Fibroblast of the conjunctiva (primary cell): ENCODE measurements at places on chromosomes 1 and 21.

- DNase-seq, result no peak
These were observed 29.5 kb upstream of the SLFNL1 start for GRCh38 chr1:41051022-41051421.

- DNase-seq, result no peak
These were observed 152.4 kb downstream of the GABPA start for GRCh38 chr21:25887166-25887565.

GRCh38 chr21:42093991-42094421 lies 22.9 kb downstream of the UMODL1 start:
- peak; percentile 34 for DNase-seq

- DNase-seq, result peak; percentile 55
These were observed 157.7 kb downstream of the TRIM33 start for GRCh38 chr1:114353262-114353661.

- DNase-seq, result peak; percentile 91
These were observed 633.5 kb downstream of the KIF26B start for GRCh38 chr1:245788269-245788668.

- DNase-seq, result no peak
These were observed 6.2 kb upstream of the FAM76A start for GRCh38 chr1:27719286-27720251.

DNA sequence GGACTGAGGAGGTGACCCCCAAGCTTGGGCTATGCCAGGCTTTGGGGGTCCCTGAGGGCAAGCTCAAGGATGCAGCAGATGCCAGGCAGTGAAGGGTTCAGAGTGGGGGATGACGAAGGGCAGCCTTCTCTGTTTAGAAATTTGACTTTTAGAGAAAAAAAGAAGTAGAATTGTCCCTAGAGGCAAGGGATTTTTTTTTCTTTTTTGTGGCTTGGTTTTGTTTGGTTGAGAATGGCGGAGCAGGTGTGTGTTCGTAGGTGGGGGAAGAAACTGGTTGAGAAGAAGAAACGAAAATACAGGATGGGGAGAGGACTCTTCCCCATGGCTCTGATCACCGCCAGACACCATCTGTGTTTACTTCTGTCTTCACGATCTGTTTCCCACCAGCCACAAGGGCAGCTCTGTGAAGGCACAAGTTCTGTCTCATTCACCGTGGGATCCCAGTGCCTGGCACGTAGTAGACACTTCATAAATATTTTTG lies 8.2 kb downstream of the PLA2G5 start:
- DNase-seq, result no peak

DNA sequence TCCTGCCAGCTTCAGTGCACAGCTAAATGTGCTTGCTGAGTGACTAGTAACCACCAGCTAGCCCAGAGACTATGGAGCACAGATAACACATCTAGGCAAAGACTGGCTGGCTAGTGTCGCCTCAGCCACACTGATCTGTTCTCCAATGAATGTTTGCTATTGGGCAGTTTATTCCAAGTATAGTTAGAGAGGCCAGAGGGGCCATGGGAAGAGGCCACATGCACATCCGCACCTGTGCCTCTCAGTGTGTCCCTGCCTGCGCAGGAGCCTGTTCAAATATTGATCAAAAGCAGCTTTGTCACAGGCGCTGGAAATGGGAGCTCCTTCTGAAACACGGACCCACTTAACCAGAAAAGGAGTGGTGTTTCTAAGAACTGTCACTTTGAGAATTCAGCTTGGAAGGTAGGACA lies 51.3 kb upstream of the ATP1A1 start:
- DNase-seq, result no peak

DNA sequence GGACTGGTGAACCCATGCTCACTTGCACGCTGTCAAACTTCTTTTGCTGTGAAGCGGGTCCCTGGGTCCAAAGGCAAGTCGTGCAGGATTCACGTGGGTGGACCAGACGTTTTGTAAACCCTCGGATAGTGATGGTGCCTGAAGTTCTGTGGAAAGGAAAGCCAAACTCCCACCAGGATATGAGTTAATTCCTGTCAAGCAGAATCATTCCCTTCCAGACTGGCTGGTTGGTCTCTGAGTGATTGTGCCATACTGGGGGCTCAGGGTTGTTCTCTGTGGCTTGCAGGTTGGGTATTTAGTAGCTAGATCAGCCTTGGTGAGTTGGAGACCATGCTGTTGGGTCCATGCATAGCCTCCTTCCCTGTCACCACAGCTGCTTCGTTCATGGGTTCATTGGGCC lies 32.7 kb upstream of the IGSF5 start:
- DNase-seq, result no peak

DNA sequence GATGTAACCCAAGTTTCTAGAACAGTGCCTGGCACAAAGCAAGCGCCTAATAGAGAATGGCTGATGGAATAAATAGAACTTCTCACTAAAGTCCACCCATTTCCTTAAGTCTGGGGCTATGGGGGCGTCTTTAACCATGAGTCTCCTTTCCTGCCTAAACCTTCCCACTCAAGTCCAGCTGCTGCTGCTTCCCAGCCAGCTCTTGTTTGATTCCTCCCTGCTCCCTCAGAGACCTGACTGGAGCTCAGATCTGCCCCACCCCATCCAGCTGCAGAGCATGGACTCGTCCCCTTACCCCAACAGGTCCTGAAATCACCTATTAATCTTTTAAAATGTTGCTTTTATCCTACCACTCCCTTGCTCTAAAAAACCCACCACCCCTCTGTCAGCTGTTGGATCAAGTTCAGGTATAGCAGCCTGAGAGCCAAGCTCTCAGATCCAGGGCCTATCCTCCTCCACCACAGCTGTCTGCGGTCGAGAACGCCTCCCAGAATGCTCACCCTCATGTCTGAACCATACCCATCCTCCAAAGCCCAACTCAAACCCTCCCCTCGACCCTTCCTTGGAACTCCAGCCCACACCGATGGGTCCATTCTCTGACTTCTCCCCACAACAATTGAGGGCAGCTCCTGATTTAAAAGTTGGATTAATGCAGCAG lies 12.8 kb upstream of the GALNT2 start:
- DNase-seq, result no peak

GRCh38 chr1:27525296-27526272 lies 35.6 kb upstream of the WASF2 start:
- no peak for DNase-seq

GRCh38 chr1:247487057-247487456 lies 29.2 kb upstream of the OR2B11 start:
- no peak for DNase-seq

GRCh38 chr1:162248854-162249535 lies 127.7 kb downstream of the SPATA46 start:
- DNase-seq, result no peak

GRCh38 chr1:9538669-9539164 lies 548 bp upstream of the SLC25A33 start:
- no peak for DNase-seq

DNA sequence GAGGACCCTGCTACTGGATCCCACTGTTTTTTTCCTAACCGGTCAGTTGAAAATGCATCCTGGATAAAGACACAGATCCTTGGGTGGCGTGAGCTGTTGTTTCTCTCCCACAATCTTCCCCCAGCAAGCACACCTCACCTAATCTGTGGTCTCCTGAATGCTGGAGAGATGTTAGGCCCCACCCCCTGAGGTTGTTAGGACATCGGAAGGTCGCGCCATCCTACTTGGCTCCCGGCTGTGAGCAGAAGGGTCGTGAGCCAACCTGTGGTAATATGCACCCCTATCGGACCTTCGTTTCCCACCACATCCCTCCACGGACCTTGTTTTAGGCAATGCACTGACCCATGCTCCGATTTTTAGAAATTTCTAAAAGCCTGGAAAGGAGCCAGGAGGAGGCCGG lies 89.9 kb upstream of the IPO9 start:
- DNase-seq, result no peak

DNA sequence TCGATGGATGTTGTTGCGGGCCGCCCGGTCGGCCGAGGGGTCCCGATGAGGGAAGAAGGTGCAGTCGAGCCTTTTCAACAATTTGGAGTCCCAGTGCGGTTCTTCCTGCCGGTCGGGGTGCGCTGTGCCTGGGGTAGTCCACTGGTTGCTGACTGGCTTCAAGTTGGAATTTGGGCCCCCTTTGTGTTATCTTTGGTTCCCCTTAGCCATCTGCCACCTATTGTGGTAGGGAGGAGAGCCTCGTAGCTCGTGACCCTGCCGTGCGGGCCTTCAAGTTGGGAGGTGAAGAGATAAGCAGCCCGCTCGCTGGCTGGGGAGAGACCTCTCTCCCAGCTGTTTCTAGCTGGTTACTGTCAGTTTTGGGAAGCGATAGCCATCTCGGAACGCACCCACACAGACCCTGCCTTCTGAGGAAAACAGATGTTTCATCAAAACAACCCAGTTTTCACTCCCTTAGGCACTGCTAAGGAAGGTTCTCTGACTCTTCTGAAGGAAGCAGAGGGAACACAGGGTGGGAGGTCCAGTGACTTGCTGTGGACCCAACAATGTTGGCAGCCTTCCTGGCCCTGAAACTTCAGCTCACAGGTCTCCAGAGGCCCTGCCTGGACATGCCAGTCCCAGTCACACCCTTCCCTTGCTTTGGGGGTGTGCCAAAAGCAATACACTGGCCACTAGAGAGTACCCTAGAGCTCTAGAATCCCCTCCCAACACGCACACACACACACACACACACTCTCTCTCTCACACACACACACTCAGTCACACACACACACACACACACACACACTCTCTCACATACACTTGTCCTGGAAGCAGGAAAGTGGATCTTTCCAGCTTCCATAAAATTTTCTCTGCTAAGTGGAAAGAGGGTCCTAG lies 1.0 kb downstream of the BTG2 start:
- DNase-seq, result peak; percentile 88

DNA sequence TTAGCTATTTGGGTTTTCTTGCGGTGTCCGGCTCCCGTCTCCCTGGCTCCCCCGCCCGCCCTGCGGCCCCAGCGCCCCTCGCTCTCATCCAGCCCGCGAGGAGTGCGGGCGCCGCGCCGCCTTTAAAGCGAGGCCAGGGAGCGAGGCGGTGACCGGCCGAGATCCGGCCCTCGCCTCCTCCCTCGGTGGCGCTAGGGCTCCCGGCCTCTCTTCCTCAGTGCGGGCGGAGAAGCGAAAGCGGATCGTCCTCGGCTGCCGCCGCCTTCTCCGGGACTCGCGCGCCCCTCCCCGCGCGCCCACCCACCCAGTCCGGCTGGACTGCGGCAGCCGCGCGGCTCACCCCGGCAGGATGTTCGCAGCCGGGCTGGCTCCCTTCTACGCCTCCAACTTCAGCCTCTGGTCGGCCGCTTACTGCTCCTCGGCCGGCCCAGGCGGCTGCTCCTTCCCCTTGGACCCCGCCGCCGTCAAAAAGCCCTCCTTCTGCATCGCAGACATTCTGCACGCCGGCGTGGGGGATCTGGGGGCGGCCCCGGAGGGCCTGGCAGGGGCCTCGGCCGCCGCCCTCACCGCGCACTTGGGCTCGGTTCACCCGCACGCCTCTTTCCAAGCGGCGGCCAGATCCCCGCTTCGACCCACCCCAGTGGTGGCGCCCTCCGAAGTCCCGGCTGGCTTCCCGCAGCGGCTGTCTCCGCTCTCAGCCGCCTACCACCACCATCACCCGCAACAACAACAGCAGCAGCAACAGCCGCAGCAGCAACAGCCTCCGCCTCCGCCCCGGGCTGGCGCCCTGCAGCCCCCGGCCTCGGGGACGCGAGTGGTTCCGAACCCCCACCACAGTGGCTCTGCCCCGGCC lies 492 bp downstream of the HLX start:
- no peak for DNase-seq

DNA sequence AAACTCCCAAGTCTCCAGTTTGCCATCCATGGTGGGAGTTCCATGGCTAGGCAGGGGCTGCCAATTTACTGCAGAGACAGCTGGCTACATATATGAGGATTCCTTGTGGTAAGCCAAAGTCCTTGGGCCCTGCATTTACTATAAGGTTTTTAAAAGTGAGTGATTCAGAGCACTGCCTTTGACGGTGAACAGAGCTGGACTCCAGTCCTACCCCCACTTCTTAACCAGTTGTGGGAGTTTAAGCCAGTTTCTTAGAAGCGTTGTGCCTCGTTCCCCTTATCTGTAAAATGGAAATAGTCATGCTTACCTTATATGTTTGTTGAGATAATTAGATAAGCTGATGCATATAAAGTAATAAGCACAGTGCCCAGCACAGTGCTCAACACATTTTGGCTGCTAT lies 64.6 kb downstream of the LRIG2 start:
- DNase-seq, result no peak

GRCh38 chr1:111911776-111912515 lies 77.5 kb downstream of the KCND3 start:
- no peak for DNase-seq
